Activated T-cell treated with anti-CD3 and anti-CD28 coated beads, Interleukin-2, amount 50 U/mL, for 1 hour (primary cell): ENCODE measurements at places on chromosomes 4 and X.

GRCh38 chr4:48090621-48091020 is 43.4 kb downstream of the TXK start:
- no peak for DNase-seq

DNA sequence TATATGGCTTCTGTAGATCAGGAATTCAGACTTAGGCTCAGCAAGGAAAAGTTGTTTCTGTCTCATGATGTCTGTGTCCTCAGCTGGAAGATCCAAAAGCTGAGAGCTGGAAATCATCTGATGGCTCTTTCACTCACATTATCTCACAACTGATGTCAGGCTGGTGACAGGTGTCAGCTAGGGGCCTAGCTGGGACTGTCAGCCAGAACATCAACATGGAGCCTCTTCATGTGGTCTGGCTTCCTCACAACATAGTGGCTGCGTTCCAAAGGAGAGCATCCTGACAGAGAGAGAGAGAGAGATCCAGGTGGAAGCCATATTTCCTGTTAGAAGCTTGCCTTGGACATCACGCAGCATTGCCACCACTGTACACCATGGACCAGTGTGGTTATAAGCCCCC is 10.6 kb upstream of the INTS6L start:
- no peak for DNase-seq

- no peak for DNase-seq
Observed at GRCh38 chr4:132982151-132982550, 166.9 kb upstream of the PCDH10 start.

DNA sequence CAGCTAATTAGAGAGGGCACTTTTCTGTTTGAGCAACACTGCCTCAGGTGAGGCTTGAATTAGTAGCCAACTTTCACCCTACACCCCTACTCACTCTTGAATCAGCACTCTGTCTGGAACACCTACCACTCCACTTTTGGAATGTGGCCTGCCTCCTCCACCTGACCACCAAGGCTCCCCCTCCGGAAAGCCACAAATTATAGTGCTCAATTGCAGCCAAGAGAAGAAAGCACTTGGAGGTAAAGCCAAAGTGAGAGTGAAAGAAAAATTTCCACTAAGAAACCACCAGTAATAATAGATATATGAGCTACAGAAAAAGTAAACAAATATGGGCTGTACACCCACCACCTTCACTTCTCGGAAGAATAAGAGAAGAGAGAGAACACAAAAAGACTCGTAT is 41.1 kb downstream of the PPP3CA start:
- no peak for DNase-seq

GRCh38 chrX:125289209-125289608 is 30.5 kb upstream of the TEX13C start:
- DNase-seq, result no peak

DNA sequence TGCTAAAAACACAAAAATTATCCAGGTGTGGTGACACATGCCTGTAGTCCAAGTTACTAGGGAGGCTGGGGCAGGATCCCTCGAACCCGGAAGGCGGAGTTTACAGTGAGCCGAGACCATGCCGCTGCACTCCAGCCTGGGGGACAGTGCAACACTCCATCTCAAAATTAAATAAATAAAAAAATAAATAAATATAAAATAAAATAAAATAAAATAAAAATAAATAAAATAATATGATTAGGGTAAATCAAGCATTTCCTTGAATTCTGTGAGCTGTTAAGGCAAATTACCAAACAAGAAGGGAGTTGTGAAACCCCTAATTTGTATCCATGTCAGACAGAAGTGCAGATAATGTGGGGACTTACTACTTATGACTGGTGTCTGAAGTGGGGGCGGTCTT is 1928.9 kb upstream of the IGFBP7 start:
- DNase-seq, result no peak

DNA sequence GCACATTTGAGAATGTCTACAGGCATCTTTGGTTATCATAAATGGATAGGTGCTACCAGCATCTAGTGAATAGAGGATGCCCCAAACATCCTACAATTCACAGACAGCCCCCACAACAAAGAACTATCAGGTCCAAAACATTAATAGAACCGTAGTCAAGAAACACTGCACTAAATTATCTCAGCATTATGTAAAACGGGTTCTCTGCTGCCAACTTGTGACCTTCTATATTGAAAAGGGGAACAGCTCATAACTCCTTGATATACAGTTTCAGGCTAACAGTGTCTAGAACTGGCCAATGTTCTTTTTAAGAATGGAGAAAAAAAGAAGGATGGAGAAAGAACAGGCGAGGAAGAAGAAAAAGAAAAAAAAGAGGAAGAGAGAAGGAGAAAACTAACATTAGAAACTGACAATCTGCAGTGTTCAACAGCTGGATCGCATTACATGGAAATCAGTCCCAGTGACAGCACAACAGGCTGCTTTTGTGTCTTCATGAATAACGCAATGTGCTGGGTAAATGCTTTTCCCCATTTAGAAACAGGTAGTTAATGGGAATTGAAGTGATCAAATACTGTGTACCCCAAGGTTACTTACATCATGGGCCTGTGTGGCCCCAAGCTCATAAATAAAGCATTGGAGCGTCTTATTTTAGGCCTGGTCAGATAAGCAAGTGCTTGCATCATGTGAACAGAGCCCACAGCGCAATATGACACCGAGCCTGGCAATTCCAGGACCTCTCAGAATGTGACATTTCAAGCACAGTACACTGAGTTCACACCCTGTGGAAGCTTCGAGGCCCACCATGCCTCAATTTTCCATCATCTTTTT is 339.5 kb downstream of the DHX15 start:
- no peak for DNase-seq

DNA sequence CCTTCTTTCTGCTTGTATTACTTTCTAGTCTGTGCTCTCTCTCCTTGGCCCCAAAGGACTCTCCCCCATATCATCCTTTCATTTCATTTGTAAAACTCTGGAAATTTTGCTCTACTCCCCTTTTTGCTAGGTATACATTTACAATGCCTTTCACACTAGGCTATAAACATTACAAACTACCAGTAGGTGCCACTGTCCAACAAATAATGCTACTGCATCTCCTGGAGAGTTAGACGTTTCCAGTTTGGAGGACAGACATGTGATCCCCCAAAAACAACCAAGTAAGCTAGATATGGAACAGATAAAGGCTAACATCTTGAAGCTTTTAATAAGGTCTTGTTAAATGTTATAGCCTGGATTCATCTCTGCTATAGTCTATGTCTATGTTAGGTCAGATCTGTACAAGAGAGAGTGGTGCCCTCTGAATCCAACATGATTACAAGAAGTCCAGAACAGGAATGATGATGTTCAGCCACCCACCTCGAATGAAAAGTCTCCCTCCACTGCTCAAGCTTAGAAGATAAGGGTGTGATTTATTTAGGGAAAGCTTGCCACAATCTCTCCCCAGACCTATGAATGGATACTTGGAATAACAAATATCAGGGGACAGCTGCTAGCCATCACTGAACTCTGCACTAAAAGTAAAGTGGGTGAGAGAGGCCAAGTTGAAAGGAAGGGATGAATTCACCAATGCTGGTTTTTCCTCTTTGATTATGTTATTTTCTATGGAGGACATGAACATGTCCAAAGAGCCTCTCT is 14.3 kb downstream of the CBR4 start:
- DNase-seq, result no peak

- DNase-seq, result no peak
Observed at GRCh38 chrX:132842460-132843238, 115.8 kb downstream of the HS6ST2 start.

- DNase-seq, result no peak
Observed at GRCh38 chr4:166386491-166387360, 513.7 kb downstream of the TLL1 start.

DNA sequence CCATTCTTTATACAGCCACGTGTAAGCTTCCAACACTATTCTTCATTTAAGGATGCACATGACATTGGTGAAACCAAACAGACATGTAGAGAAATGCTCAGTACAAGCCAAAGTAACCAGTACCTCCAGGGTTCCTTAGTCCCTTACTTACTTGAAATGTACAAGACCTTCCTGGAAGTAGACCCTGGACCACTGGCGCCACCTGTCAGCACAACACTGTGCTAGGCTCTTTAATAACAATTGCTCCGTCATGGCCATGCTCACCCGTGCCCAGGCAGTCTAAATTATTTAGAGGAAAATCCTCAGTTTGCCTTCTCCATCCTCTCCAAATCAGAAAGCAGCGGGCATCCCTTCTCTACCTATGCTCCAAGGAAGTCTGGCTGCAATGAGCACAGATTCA is 52.7 kb downstream of the ADGRA3 start:
- DNase-seq, result no peak

DNA sequence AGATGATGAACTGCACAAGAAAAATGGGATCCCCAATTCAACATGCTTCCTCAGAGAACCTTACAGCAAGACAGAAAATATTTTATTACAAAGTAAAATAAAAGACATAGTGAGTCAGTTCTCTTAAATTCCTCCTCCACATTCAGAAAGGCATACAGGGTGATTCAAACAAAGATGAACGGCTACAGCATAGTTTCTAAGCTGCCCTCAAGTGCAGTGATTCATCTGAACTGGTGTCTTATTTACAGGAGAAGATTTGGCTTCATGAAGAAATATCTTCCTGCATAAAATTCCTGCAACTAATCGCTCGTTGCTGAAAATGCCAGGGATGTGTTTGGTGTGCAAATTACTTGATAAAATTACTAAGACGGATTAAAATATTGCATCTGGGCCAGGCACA is 103.6 kb downstream of the PRKX start:
- no peak for DNase-seq

- no peak for DNase-seq
Observed at GRCh38 chr4:153243468-153243867, 39.2 kb downstream of the TRIM2 start.

GRCh38 chr4:109043286-109043685 is 259.2 kb downstream of the COL25A1 start:
- DNase-seq, result no peak

GRCh38 chr4:76059750-76060149 is 14.8 kb upstream of the ART3 start:
- DNase-seq, result no peak

GRCh38 chr4:1590244-1590643 is 93.9 kb downstream of the FAM53A start:
- DNase-seq, result no peak

GRCh38 chr4:39043861-39044363 is 11.7 kb upstream of the TMEM156 start:
- DNase-seq, result no peak

- no peak for DNase-seq
Observed at GRCh38 chr4:5827108-5828004, 65.5 kb downstream of the CRMP1 start.

GRCh38 chrX:105228602-105229001 is 8.1 kb upstream of the TEX13A start:
- DNase-seq, result no peak

GRCh38 chr4:175961604-175962003 is 104.0 kb upstream of the WDR17 start:
- no peak for DNase-seq

DNA sequence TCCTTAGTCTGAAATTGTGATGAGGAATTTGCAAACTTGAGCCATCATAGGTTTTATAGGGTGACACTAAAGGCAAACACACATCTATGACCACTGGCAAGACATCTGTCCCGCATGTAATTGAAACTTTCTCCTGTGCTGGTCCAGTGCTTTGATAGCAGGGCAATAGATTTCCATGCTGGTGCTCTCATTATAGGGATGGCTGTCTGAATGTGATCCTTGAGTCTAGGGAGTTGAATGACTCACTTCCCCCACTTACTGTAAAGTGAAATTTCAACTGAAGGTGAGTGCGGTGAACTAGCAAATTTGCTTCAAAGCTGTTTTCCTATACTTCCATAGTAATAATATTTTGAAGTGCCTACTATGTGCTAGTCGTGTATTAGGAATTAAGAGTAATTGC is 1630.0 kb downstream of the STIM2 start:
- no peak for DNase-seq

- no peak for DNase-seq
Observed at GRCh38 chr4:127182687-127183086, 450.1 kb upstream of the INTU start.

DNA sequence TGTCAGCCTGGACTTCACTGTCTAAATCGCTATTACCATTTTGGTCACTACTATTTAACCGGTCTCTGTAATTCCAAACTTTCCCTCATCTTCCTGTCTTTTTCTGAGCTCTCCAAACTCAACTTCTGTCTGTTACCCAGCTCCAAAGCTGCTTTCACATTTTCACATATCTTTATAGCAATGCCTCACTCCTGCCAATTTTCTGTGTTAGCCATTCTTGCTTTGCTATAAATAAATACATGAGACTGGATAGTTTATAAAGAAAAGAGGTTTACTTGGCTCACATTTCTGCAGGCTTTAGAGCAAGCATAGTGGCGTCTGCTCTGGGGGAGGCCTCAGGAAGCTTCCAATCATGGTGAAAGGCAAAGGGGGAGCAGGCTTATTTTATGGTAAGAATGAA is 368.3 kb upstream of the GNPDA2 start:
- no peak for DNase-seq

DNA sequence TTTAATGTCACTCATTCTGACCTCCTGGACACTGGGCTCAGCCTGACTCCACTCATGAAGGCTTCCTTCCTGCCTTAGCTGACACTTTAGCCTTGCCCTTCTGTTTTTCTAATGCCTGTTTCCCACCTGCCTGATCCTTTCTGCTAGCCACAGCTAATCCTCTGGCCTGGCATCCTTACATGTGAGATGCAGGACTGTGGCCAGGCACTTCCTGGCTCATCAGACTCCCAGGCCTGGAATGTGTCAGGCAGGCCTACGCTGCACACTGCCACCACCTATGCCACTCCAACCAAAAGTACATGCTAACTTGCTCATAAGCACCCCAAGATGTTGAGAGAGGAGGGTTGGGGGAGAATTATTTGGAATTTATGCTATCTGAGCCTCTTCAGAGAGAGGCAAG is 138.8 kb upstream of the NALF2 start:
- DNase-seq, result no peak

- DNase-seq, result no peak
Observed at GRCh38 chr4:48431401-48431800, 51.7 kb upstream of the SLC10A4 start.

DNA sequence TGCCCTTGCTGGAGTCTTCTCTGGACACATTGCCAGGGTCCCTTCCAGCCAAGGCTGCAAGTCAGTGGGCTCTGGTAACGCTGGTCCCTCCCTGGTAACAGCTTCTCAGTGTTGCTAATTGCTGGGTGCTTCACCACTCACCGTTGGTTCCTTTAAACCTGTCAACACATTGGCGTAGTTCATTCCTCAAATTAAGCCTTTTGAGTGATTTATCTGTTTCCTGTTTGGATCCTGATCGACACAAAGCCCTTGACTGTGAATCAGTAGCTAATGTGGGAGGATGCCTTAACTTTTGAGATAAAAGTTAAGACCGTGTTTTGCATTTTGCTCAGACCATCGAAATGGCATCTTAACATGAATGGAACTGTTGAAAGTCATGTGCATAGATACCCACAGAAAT is 125.9 kb downstream of the AMELX start:
- DNase-seq, result no peak

DNA sequence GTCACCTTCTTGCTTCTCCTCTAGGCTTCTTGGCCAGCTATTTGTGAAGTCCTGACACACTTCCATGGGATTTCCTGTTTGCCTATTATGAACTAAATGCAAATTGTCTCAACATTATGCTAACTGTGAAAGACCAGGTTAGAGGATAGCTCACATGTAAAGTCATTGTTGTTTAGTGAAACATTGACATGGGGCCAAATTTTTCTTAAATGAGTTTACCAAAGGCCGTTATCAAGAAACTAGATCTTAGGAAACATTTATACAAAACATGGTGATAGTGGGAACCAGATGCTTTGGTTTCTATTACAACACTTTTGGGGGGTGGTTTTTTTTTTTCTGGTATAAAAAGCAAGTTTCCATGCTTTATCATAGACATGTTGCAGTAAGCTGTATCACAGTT is 466.8 kb upstream of the FAM241A start:
- no peak for DNase-seq

GRCh38 chr4:183873409-183874185 is 31.5 kb upstream of the STOX2 start:
- no peak for DNase-seq
